ENCODE measurements at places on chromosomes 2 and 18.
A peak's percentile ranks its signal among the peaks of the same experiment; 100 is the strongest.

- no peak for ATAC-seq
Measured at GRCh38 chr2:181077128-181077709, 96.8 kb downstream of the UBE2E3 start.

DNA sequence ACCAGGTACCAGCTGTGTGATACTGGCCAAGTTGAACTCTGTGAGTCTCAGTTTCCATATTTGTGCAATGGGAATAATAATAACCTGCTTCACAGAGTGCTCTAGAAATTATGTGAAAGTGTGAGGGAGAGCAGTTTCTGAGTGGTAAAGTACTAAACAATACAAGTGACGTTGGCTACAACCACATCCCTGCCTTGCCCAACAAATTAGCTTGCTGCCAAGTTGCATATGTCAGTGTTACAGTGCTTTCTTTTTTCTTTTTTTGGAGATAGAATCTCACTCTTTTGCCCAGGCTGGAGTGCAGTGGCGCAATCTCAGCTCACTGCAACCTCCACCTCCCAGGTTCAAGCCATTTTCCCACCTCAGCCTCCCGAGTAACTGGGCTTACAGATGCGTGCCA is 533.6 kb upstream of the MEX3C start:
- ATAC-seq: no peak

- ATAC-seq: no peak
Measured at GRCh38 chr2:233419602-233420391, 65.5 kb downstream of the DGKD start.

GRCh38 chr2:16400127-16400623 is 265.5 kb downstream of the CYRIA start:
- no peak for ATAC-seq

- no peak for ATAC-seq
Measured at GRCh38 chr18:22579271-22579670, 161.6 kb upstream of the CTAGE1 start.

DNA sequence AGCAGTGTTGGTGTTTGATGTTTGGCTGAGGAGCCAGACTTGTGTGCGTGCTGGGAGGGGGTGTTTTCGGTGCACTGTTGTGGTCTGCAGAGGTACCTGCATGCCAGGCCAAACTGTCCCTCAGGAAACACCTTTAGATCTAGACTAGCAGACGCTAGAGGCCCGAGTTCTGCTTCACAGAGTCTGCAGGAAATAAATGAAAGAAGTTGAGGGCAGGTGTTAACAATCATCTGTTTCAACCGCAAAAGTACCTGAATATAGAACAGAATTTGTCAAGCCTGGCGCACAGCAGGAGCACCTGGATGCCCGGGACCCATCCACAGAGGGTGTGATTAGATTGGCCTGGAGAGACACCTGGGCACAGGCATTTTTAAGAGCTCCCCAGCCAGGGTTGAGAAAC is 40.5 kb upstream of the REL start:
- no peak for ATAC-seq

DNA sequence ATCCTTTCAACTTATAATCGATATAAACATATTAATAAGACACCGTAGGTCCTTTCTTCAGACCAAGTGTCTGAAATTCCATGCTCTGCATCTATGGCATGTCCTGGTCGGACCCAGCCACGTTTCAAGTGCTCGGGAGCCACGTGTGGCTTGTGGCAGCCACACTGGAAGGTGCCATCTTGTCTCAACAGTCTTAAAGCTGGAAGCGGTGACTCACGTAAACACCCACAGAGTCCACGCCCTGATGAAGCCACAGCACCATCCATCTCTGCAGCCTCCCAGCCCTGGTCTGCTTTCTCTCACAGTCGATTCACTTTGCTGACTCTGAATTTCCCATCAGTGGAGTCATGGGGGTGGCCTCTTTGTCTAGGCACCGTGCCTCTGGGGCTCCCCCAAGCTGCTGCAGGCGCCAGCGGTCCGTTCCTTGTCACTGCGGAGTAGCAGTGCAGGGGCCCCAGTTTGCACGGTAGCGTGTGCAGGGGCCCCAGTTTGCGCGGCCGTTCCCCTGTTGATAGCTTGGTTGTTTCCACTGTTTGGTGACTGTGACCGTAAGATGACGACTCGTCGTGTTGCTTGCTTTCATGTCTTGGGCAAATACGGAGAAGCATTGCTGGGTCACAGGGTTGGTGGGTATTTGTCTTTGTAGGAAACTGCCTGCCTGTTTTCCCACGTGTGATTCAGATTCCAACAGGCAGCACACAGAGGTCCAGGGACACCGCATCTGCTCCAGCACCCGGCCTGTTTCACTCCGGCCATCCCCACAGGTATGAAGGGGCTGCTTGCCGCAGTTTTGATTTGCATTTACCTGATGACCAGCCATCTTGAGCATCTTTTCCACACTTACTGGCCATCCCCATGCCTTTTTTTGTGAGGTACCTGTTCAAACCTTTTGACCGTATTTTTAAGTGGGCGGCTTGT is 240.3 kb downstream of the HDAC4 start:
- ATAC-seq: no peak

- ATAC-seq: peak; percentile 90
Measured at GRCh38 chr2:177239932-177240630, 24.4 kb downstream of the NFE2L2 start.

DNA sequence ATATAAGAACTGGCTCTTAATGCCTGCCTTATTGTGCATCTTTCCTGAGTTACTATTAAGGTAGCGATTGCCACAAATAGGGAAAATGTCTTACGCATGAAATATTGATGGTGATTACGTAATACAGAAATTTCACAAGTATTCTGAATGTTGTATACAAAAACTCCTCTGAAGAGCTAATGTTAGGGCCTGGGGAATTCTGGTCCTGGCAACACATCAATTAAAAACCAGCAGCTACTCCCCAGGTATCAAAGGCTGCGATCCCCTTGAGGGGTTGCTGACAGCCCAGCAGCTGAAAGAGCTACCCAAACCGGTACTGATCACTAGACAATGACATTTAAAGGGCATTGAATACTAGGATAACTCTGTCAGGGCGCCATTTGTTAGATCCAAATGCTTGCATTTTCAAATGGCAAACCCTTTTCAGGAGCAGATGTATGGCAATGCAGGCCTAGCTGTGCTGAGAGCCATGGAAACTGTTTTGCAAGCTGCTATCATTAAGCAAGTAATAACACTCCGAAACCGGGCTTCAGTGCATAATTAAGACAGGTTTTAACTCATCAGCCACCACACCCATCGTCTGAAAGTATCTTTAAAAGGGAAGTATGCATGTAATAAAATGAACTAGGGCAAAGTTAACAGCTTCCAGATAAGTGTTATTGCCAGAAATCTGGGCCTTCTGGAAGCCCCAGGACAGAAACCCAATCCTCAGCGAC is 78.4 kb downstream of the CLHC1 start:
- peak; percentile 68 for ATAC-seq

- ATAC-seq: no peak
Measured at GRCh38 chr2:204268458-204268857, 276.8 kb upstream of the PARD3B start.

DNA sequence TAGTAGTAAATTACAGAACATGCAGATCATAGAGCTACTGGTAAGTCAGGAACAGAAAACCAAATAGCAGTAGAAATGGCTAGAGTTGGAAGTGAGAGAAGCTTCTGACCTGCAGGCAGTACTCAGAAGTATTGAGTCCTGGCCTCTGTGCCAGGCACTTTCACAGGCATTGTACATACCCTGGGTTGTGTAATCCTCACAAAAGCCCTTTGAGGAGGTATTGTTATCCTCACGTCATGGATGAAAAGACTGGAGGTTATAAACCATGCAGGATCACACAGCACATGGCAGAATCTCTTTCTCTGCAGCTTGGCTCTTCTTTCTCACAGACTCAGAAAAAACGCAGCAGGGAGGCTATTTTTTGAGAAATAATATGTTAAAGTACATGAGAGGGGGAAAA is 789.3 kb upstream of the FAM98A start:
- peak; percentile 63 for ATAC-seq

GRCh38 chr2:131148426-131148825 is 43.3 kb downstream of the PLEKHB2 start:
- ATAC-seq: no peak

Data from motor neuron (in vitro differentiated cells).